Dorsolateral prefrontal cortex (tissue), 122 donors: ENCODE measurements at places on chromosomes 1 and 21.

- no peak for DNase-seq
Measured at GRCh38 chr1:235019471-235019870, 109.2 kb downstream of the TOMM20 start.

DNA sequence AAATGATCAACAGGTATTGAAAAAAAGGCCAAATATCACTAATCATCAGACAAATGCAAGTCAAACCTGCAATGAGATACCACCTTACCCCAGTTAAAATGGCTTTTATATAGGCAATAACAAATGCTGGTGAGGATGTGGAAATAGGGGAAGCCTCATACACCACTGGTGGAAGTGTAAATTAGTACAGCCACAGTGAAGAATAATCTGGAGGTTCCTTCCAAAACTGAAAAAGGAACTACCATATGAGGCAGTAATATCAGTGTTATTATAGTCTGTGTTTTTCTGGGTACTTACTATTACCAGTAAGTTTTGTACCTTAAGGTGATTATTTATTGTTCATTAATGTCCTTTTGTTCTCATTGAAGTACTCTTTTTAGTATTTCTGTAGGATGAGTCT, 201.3 kb downstream of the MRPL39 start:
- DNase-seq, result no peak

- DNase-seq, result no peak
Measured at GRCh38 chr1:226631229-226632000, 82.9 kb downstream of the STUM start.

- no peak for DNase-seq
Measured at GRCh38 chr1:167312871-167313270, 92.2 kb downstream of the POU2F1 start.

DNA sequence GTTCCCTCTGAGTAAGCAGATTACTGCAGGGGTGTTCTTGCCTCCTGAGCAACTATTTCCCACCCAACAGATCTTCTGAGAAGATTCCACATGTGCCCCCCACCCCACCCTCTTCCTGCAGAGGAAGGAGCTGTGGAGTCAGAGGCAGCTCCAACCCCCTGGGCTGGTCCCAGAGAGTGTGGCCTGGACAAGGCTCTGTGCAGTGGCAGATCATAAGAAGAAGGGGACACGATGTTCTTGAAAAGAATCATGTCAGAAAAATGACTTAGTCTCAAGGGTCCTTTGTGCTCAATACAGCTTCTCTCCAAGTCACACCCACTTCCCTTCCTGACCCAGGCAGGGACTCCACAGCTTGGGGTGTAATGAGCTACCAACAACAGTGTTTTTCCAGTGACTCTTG, 95.2 kb downstream of the SYF2 start:
- no peak for DNase-seq

DNA sequence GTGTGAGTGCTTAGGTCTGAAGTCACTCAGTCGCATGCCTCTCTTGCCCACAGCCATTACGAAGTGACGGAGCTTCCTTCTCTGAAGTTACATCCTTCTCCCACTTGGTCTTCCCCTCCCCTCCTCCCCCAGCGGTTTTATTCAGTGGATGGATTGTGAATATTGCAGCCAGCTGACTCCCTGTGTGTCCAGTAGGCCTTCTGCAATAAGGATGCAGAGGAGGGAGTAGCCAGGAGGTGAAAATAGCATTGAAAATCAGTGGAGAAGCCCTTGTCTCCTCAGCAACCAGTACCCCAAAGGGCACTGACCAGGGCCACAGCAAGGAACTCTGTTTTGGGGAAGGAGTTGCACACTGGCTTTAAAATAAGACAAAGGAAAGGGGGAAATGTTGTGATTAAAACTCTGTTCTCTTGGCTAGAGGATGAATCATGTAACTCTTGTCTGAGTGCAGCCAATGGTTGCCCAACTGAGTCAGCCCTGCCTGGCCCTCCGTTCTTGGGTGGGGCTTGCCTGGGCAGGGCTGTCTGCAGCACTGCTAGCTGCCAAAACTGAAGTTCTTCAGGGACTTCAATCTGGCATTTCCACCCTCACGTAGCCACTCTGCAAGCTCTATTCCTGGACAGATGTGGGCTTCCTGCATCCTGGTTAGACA, 4.3 kb downstream of the S100A10 start:
- no peak for DNase-seq

DNA sequence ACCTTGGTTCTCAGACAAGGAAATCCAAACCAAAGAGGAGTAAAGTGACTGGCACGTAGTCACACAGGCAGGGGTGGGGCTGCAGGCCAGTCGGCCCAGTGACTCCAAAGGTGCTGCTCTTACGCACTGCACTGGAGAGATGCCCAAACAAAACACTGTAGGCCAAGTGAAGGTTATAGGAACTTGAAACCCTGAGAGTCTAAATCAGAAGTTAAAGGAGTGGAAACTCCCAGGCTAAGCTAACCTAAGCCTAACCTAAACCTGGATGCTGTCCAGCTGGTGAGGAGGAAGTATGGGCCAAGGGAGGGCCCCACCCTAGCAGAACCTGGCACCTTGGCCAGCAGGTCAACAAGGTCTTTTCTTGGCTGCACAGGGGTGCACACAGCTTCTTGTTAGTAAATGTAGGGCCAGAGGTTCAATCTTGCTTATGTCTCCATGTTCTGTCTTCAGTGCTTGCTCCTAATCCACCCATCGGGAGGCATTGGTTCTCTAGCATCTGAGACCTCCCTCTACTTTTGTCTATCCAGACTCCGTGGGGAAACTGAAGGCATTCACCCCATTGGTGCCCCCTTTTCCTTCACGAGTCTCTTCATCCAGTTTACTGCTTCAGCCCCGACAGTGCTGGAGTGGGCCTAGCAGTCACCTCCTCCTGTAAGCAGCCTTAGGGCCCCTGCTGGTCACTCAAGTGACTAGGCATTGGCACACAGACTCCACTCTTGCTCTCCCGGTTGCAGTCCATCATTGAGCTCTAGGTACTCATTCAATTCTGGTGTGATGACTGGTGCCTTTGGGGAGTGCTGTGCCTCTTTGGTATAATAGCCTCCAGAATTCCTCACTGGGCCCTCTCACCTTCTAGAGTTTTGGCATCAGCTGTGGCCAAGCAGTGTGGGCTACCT, 12.9 kb upstream of the TMEM125 start:
- no peak for DNase-seq

GRCh38 chr1:67970088-67970487, 80.3 kb downstream of the DIRAS3 start:
- no peak for DNase-seq

GRCh38 chr1:204730826-204731459, 45.4 kb upstream of the LRRN2 start:
- DNase-seq, result no peak

GRCh38 chr1:201299968-201300367, 16.7 kb downstream of the PKP1 start:
- DNase-seq, result no peak

DNA sequence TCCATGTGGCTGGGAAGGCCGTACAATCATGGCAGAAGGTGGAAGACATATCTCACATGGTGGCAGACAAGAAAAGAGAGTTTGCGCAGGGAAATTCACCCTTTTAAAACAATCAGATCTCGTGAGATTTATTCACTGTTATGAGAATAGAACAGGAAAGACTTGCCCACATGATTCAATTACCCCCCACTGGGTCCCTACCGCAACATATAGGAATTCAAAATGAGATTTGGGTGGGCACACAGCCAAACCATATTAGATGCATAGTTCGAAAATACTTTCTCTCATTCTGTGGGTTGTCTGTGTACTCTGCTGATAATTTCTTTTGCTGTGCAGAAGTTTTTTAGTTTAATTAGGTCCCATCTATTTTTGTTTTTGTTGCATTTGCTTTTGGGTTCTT, 990.3 kb downstream of the PLA2G4A start:
- no peak for DNase-seq

GRCh38 chr1:220991506-220991905, 112.3 kb downstream of the HLX start:
- no peak for DNase-seq

GRCh38 chr21:24995216-24995615, 612.1 kb downstream of the MRPL39 start:
- no peak for DNase-seq

DNA sequence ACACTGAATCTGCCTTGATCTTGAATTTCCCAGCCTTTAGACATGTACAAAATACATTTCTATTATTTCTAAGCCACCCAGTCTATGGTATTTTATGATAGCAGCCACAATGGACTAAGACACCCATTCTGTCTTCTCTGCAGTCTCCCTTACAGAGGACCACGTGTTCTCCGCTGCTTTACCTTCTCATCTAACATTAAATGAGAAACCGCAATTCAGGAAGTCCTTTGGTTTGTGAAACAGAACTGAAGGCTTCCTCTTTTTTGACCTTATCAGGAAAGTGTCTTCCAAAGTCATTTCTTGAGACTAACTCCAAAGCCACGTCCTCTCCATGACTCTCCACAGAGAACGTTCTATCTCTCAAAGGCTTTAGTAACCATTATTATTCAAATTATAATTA, 560.1 kb downstream of the OMA1 start:
- no peak for DNase-seq

GRCh38 chr1:81493102-81493869, 307.4 kb upstream of the ADGRL2 start:
- no peak for DNase-seq

GRCh38 chr1:86828024-86828423, 85.9 kb downstream of the SELENOF start:
- no peak for DNase-seq

- DNase-seq, result no peak
Measured at GRCh38 chr1:99538618-99538956, 107.3 kb upstream of the PALMD start.

GRCh38 chr1:213680677-213681325, 307.0 kb upstream of the PROX1 start:
- no peak for DNase-seq

GRCh38 chr1:80054129-80054528, 1047.6 kb upstream of the ADGRL4 start:
- no peak for DNase-seq

DNA sequence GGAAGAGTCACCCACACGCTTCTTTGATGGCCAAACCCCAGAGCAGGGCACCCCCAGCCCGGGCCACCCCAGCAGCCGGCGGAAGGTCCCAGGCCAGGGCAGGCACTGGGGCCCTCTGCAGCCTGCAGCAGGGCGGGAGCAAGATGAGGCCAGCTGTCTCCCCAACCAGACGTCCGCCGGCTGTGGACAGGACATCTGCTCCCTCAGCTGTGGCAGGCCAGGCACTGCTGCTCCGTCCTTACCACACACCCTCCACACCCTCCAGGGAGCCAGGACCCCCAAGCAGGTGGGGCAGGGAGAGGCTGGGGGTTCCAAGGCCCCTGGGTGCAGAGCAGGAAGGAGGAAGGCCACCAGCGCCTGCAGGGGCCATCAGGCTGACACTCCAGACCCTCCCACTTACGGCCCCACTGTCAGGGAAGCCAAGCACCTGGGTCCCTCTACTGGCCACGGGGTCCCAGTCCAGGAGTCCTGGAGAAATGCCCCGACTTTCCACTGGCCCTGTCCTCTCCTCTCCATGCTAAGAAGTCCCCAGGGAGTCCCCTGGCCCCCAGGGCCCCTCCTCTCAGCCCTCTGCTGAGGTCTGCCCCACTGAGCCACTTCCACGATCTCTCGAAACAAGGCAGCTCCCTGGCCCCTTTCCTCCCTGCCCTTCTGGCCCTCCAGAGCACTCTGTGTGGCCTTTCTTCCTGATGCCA, 5.6 kb downstream of the WNT9A start:
- peak; percentile 14 for DNase-seq

- no peak for DNase-seq
Measured at GRCh38 chr1:63746129-63746864, 27.5 kb upstream of the ROR1 start.

GRCh38 chr1:7198664-7199063, 413.4 kb downstream of the CAMTA1 start:
- DNase-seq, result no peak

GRCh38 chr1:93437976-93438605, 9.8 kb upstream of the FNBP1L start:
- no peak for DNase-seq
